ENCODE measurements at places on chromosomes 5 and 9. TPM values are rescaled to one million over a fixed set of nuclear protein-coding genes. Genes with fewer than 3 reads are reported as not detected.

DNA sequence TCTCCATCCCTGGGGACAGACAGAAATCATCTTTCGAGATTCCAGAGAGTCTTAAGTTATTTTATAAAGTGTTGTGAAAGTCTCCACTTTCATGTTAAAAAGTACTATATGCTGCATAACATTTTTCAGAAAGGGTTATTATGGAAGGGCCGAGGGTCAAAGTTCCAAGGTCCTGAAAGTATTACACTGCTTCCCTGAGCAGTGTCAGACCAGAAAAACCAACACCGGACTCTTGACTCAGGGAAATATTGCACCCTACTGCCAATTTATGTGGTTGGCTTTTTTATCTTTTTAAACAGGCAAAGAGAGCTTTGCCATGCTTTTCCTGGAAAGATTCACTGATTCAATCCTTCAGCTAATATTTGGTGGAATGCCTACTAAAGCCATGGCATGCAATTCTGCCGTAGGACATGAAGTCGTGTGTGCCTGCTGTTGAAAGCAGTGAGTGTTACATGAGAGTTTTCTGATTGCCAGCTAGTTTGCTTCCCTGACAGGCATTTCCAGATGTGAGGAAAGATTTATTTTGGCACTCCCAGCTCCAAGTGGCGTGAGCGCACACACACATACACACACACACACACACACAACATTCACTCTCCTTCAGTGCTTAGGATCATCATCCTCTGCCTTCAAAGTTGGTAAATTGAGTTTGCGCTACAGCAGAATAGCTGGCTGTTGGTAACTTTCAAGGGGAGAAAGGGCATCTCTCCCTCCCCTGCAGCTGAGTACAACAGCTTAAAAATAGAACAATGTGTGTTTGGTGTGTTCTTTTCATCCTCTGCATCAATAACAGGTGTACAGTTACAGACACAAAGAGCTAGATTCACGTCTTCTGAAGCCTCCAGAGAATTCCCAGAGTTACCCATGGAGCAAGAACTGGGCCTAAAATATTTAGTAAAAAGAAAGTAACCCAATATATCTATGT, 45.6 kb downstream of the SLC1A3 start:
- no peaks in the 10 kb centered on the region for H3K36me3 ChIP-seq
- no peak overlapping the region for H3K4me3 ChIP-seq
- no peaks in the 10 kb centered on the region for H3K27me3 ChIP-seq
- peak overlapping the region; percentile 75 for H3K27ac ChIP-seq
- peaks cover 14% of the 10 kb centered on the region for H3K4me1 ChIP-seq

- no peak overlapping the region for H3K27ac ChIP-seq
- DNase-seq = no peak
- no peaks in the 10 kb centered on the region for H3K4me1 ChIP-seq
- no peak overlapping the region for H3K4me3 ChIP-seq
Observed at GRCh38 chr5:6202149-6202967, 176.0 kb downstream of the MED10 start.

DNA sequence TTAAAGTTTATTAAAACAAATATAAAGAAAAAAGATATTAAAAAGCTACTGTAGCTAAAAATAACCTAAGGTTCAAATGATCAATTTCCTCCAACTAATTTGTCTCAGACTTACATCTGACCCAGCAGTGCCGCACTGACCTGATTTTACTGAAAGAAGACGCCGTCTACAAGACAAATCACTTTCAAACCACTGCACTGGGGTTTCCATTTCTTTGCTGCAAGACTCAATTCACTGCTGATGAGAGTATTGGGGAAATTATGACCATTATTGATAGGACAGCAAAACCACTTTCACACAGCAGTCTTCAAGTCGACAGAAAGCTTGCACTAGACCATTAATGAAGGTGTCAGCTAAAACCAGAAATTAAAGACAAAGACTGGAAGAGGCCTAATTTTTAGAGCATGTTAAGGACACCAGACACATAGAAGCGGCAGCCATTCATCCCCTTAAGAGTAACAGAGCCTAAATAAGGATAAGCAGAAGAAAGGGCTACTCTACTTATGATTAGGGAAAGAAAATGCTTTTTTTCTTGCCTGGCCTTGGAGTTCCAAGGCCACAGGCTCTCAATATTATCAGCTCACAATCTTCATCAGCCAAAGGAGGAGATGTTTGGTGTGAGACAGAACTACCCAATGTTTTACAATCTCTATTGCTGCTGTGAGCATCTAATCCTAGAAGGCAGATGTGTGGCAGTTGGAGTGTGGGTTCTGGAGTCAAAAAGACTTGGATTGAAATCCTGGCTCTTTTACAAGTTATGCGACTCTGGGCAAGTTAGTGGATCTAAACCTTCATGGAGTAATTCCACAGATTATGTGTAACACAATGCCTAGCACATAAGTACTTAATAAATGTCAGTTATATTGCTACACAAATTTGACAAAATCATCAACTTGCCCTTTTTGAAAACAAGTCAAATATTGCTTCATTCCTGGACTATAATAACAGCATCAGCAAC, 190.7 kb downstream of the MAPKAP1 start:
- H3K36me3 ChIP-seq = no peaks in the 10 kb centered on the region
- H3K4me1 ChIP-seq = peaks cover 35% of the 10 kb centered on the region
- no peak overlapping the region for H3K4me3 ChIP-seq
- no peak overlapping the region for H3K27ac ChIP-seq

GRCh38 chr5:170501931-170502330, 1.9 kb upstream of the KCNIP1 start:
- no peaks in the 10 kb centered on the region for H3K4me1 ChIP-seq
- no peak for DNase-seq
- peaks cover 15% of the 10 kb centered on the region for H3K27me3 ChIP-seq
- H3K4me3 ChIP-seq = no peak overlapping the region
- H3K27ac ChIP-seq = no peak overlapping the region

Gene GRIA1
- total RNA-seq = 2.2 TPM

Gene DDX4
- total RNA-seq = not detected
